ENCODE measurements at places on chromosomes 6 and 20.
A peak's percentile ranks its signal among the peaks of the same experiment; 100 is the strongest.

DNA sequence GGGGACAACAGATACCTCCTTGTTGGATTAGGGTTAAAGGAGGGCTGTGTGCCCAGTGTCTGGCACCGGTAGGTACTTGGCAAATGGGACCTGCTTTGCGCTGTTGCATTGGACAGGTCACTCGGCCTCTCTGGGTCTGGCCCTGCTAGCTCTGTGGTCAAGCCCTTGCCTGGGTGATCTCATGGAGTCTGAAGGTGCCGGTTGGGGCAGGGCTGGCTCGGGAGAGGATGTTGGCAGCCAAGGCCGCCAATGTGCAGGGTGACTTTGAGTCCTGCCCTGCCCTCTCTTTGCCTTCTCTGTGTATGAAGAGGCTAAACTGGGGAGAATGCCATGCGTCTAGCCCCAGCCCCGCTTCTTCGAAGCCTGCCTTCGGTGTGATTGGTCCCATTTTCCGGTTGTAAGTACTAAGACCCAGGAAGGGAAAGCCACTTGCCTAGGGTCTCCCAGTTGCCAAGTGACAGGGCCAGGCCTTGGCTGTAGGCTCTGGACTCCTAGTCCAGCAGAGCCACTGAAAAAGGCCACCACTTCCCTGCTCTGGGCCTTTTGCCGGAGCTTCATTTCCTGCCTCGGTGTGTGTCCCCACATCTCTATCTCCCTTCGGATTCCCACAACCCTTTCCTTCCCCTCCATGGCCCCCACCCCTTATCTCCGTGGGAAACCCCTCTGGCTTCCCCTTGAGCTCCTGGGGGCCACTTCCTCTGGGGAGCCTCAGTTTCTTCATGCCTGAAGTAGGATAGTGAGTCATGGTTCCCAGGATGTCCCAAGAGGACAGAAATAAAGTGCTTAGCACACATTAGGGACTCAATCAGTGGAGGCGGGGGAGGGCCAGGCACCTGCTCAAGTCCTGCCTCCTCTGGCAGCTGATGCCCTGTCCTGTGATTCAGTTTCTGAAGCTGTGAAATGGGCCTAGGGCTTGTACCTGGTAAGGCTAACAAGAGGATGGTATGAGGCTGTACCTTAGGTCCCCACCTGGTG lies 3.9 kb downstream of the SRC start:
- DNase-seq: peak; percentile 42

DNA sequence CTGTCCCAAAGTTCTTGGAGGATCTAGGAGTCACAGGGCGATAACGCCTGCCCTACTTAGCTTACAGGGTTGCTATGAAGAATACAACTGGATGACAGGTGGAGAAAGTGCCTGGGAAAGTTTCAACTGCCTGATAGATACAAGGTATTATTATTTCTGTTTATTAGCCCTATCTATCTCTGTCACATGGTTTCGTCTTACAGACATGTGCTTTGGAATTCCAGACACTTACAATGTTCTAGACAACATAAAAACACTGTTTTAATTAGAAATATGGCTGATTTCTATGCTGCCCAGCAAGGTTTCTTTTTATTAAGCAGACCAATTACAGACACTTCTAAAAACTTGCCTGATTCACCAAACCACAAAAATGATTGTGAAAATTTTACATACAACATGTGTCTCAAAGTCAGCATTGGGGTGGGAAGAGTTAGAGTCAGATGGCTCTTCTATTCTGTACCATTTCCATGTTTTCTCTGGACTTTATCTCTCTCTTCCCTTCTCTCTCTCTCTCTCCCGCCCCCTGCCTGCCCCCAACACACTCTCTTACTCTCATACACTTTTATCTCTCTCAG lies 50.0 kb downstream of the GJA10 start:
- no peak for DNase-seq

DNA sequence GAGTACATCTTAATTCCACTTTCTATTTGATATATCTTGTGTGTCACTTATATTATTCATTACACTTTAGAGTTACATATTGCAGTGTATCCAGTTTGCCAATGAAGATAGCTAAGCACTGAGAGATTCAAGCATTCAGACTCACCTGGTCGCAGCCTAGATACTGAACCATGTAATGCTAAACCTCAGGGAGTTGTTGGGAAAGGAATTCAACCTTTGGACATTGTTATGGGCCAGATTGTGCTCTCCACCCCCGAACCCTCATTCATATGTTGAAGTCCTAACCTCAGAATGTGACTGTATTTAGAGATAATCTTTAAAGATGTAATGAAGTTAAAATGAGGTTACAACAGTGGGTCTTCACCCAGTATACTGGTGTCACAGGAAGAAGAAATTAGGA lies 13.8 kb upstream of the KIF16B start:
- no peak for DNase-seq

- no peak for DNase-seq
Measured at GRCh38 chr20:9019833-9020232, 49.1 kb upstream of the PLCB4 start.

- DNase-seq: no peak
Measured at GRCh38 chr20:3128275-3128984, 31.2 kb downstream of the FASTKD5 start.

DNA sequence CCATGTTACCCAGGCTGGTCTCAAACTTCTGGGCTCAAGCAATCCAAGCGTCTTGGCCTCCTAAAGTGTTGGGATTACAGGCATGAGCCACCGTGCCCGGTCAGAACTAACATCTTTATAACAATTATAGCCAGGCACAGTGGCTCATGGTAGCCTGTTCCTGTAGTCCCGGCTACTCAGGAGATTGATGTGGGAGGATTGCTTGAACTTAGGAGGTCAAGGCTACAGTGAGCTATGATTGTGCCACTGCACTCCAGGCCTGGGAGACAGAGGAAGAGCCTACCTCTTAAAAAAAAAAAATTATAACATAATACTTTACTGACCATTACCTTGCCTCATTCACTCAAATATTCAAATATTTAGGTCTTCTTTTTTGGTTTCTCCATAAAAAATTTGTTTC lies 16.8 kb upstream of the MYMX start:
- DNase-seq: no peak

- no peak for DNase-seq
Measured at GRCh38 chr6:100565439-100566104, 100.9 kb upstream of the SIM1 start.

DNA sequence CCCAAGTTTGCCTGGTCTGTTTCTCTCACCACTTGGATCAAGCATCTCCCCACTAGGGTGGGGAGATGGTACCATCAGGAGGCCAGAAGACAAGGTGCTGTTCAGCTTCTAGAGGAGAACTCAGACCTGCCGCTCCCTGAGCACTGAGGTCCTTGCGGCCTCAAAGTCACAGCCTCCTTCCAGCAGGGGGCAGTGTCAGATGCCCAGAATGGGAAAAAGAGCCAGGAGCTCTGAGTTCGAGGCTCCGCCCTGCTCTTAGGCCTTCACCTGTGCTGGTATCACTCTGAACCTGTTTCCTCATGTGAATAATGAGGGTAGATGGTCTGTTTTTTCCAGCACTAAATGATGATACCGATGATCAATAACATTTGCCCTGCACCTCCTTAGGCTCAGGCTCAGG lies 68.7 kb downstream of the TOX2 start:
- no peak for DNase-seq

DNA sequence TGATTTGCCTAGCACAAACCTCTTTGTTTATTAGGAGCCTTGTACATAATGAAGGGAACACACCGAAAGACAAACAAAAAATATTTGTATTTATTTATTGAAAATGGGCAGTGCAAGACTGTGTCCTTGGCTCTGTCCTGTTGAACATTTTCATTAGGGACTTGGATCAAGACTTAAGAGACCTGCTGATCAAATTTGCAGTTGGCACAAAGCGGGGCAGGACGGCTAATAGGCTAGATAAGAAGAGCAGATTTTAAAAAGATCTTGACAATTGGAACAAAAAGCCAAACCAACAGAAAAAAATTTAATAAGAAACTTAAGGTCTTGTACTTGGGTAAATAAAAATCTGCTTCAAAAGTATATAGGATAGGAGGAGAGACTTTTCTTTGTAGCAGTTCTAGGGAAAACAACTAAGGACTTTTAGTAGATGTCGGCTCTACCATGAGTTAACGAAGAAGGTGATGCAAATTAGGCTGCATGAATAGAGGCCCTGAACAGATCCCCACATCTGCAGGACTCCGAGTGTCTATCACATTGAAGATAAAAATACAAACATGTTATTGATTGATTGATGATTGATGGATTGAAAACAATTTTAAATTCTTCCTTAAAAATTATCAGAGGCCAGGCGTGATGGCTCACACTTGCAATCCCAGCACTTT lies 124.1 kb upstream of the SPACA1 start:
- no peak for DNase-seq

GRCh38 chr20:15945289-15945688 lies 628.0 kb downstream of the KIF16B start:
- DNase-seq: no peak

DNA sequence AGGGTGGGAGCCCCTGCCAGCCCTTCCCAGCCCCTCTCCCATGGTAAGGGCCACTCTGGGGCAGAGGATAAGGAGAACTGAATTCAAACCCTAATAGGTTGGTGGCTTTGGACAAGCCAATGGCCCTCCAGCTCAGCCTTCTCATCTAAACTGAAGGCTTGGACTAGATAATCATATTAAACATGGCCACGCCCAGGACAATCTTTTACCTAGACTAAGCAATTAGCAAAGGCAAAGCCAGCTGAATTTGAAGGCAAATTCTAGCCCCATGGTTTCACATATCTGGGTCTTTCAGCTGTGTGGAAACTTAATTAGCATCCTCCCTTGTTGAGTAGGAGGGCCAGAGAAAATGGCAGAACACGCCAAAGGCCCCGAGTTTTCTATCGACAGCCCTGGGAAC lies 10.7 kb downstream of the SLC22A23 start:
- no peak for DNase-seq

DNA sequence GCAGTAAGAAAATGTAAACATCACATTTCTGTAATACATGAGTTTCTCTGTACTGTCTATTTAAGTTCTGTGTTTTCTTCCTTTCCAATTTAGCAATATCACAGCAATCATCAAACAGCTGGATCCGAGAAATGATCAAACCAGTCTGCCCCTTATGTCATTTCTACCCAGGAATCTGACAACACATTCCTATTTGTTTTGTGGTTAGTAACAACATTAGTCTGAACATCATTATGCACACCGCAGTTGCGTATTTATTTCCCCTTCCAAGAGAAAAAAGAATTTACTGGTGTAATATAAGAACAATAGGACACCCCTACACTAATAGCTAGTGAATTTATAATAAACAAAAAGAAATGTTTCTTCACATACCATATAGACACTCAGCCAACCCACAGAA lies 179.5 kb downstream of the BTBD9 start:
- no peak for DNase-seq

DNA sequence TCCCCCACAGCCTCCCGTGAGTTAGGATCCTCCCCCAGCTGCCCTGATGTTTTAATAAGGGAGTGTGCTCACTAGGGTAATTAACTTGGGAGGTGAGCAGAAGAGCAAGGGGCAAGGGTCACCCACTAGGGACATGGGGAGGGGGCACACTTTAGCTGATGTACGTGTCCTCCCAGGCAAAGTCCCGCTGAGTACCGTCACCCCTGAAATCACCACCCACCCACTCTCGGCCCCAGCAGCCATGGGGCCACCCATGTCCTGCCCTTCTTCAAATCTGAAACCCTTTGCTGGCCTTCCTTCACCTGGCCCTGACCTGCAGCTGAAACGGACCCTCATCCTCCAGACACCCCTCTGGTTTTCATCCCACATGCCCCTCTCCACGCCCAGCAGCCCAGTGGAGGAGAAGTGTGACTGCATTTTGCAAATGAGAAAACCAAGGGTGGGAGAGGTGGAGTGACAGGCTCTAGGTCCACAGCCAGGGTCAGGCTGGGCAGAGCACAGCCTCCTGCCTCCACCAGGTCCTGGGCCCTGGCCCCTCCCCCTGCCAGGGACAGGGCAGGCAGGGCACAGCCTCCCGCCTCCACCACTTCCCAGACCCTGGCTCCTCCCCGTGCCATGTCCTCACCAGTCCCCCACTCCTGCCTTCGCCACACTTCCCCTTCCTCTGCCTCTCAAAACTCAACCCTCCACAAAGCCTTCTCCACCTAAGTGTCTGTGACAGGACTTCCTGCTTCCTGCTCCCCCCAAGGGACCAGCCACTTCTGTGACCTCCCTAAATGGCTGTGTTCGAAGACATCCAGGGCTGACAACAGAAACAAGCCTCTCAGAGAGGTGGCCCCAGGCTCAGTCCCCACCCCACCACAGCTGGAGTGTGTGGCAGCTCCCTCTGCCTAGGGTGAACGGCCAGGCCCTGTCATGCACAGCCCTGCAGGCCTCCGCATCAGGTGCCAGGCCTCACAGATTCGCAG lies 15.1 kb downstream of the ACSS1 start:
- DNase-seq: no peak

- no peak for DNase-seq
Measured at GRCh38 chr6:158539413-158539812, 20.5 kb upstream of the TMEM181 start.

DNA sequence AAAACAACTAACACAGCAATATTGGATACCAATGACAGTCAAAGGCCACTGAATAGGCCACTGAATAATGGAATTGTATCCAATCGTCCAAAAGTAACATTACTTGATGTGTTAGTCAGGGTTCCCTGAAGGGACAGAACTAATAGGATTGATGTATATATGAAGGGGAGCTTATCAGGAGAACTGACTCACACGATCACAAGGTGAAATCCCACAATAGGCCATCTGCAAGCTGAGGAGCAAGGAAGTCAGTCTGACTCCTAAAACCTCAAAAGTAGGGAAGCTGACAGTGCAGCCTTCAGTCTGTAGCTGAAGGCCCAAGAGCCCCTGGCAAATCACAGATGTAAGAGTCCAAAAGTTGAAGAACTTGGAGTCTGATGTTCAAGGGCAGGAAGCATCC lies 571.4 kb downstream of the PRKN start:
- no peak for DNase-seq

GRCh38 chr6:97023982-97024381 lies 99.5 kb downstream of the KLHL32 start:
- no peak for DNase-seq

DNA sequence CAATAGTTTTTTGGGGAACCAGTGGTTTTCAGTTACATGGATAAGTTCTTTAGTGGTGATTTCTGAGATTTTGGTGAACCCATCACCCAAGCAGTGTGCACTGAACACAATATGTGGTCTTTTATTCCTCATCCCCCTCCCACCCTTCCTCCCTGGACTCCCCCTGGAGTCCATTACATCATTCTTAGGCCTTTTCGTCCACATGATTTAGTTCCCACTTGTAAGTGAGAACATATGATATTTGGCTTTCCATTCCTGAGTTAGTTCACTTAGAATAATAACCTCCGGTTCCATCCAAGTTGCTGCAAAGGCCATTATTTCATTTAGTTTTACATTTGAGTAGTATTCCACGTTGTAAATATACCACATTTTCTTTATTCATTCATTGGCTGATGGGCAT lies 28.3 kb downstream of the RPP40 start:
- no peak for DNase-seq

DNA sequence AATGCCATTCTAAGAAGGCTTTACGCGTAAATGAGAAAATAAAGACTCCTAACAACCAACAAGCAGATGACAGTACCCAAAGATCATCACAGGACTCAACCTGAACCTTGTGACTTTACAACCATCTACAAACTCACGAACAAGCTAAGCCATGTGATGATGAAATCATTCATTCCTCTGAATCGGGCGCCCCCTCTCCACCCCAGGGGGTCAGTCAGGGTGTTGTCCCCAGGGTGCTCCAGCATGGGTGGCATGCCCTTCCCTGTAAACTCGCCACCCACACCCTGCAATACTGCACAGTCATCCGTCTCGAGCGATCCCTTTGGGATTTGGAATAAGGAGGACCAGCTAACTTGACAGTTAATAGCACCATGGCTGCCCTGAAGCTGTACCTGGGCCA lies 12.6 kb downstream of the SERPINB6 start:
- no peak for DNase-seq

GRCh38 chr6:31541059-31541657 lies 645 bp downstream of the DDX39B start:
- DNase-seq: peak; percentile 69

GRCh38 chr6:159830501-159831372 lies 30.7 kb downstream of the PNLDC1 start:
- no peak for DNase-seq
